ENCODE measurements at places on chromosomes 5 and 9. TPM values are rescaled to one million over a fixed set of nuclear protein-coding genes. Genes with fewer than 3 reads are reported as not detected.

CEP72 gene
- 10.7 TPM for polyA plus RNA-seq

FOXD4L5 gene
- polyA plus RNA-seq, result 0.14 TPM

STXBP1 gene
- 32.2 TPM for polyA plus RNA-seq

ZFP2 gene
- 8.9 TPM for polyA plus RNA-seq

CTXN3 gene
- polyA plus RNA-seq, result not detected

- no peak for DNase-seq
Observed at GRCh38 chr9:124498499-124499146, 8.6 kb downstream of the NR5A1 start.

DNA sequence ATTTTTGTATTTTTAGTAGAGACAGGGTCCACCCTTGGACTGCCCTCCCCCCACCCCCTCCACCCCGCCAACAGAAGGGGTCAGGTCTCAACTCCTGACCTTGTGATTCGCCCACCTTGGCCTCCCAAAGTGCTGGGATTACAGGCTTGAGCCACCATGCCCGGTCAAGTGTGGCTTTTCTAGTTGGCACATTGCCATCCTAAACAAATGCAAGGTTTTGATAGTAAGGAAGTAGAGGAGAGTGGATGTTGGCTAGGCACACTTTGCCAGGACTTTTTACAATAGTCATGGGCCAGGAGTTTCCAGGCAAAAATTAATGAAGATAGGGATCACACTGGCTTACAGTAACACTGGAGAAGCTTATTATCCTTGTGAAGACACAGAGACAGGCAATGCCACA is 62.4 kb downstream of the GALNT12 start:
- no peak for DNase-seq

DNA sequence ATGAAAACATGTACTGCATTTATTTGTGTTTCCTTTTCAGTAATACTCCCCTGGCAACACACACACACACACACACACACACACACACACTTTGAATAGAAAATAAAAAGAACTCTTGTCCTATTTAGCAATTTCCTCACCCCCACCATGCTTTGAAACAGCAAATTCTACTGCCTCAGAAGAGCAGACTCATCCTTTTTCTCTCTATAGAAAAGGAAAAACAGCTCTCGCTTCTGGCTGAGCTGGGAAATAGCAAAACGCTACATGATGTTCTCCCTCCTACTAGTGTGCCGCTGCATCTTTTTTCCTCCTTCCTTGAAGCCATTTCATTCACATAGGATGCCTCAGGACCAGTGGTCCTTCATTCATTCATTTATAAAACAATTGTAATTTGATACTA is 453.6 kb downstream of the CSNK1G3 start:
- no peak for DNase-seq

DNA sequence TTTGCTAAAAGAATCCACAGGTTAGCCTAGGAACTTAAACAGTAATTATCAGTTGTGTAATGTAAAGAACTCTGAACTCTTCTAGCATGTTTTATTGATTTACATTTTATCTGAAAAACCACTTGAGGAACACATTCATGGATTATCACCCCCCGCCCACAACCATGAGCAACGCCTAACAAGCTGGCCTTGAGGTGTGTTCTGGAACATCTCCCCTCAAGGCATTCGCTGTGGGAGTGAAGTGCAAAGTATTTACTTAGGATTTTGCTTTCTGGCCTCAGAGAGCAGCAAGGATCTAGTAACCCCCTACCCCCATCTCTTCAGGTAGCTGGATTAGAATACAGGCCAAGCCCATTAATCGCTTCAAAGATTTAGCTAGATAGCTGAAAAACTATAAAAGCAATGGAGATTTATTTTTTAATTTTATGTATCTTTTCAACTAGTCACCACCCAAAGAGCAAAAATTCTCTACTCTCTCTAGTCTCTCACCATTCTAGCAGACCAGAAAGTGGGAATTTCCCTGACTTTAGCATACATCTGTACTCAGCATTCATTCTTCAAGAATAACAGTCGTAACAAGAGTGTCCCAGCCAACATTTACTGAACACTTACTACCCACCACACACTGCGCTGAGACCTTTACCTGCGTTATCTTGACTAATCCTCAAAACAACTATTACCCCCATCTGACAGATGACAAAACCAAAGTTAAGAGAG is 37.2 kb downstream of the DDX31 start:
- DNase-seq, result no peak

GRCh38 chr5:168874713-168875380 is 295.7 kb upstream of the PANK3 start:
- DNase-seq, result no peak

GRCh38 chr9:78533500-78533899 is 236.6 kb downstream of the PSAT1 start:
- no peak for DNase-seq

DNA sequence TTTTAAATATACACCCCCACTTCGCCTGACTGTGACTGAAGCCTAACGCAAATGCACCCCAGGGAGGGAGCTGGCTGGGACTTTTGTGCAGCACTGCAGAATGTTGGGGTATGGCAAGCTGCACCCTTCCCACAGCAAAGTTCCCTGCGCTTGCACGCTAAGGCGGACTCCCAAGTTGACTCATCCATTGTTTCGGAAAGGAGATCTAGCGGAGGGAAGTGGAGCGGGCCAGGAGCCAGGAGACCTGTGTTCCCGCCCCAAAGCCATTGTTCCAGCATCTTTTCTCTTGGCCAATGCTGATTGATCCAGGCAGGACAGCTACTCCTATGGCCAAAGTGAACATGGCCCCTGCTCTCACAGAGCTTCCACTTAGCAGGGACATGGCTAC is 202.9 kb downstream of the AOPEP start:
- DNase-seq, result no peak

DNA sequence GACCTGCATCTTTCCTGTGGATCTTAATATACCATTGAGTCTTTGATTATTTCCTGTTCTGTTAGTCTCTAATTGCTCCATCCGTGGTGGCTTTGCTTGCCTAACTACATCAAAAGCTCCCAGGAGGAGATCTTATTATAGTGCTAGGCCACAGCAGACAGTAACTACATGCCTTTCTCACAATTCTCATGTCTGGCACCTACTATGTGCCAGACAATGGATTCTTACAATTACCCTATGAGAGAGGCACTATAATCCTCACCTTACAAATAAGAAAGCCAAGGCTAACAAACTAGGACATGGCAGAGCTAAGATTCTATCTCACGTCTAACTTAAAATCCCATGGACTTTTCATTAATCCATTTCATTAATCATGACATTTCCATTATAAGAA is 70.3 kb upstream of the TARS1 start:
- DNase-seq, result no peak

GRCh38 chr9:133355881-133356357 is 368 bp downstream of the SURF1 start:
- DNase-seq, result no peak

DNA sequence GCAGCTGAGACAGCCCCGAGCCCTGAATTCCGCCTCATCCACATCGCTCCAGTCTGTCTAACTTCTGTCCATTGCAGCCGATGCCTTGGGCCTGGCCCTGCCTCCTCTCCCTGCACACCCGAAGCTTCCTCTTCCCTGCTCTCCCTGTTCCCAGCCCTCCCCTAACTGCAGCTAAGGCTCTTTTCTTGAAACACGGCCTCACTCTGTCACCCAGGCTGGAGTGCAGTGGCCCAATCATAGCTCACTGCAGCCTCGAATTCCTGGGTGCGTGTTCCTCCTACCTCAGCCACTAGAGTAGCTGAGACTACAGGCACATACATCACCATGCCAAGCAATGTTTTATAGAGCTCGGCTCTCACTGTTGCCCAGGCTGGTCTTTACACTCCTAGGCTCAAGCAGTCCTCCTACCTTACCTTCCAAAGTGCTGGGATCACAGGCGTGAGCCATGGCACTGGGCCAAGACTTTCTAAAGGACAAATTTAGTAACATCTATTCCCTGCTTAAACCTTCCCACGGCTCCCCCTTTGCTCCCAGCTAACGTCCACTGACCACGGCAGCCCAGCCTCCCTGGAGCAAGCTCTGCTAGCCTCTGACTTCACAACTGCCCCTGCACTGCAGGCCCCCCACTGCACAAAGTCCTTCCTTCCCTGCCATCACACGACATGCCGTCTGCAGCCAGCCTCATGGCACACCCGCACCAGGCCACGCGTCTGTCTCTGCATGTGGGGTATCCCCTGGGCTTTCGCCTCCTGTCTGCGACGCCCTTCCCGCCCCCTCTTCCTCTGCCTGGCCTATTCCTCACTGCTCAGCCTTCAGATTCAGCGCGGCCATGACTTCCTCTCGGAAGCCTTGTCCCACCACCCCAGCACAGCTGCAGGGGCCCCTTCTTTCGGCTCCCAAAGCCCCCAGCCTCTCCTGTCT is 28.6 kb downstream of the LAMC3 start:
- DNase-seq, result no peak

GRCh38 chr9:127128341-127129072 is 6.1 kb upstream of the ANGPTL2 start:
- no peak for DNase-seq

DNA sequence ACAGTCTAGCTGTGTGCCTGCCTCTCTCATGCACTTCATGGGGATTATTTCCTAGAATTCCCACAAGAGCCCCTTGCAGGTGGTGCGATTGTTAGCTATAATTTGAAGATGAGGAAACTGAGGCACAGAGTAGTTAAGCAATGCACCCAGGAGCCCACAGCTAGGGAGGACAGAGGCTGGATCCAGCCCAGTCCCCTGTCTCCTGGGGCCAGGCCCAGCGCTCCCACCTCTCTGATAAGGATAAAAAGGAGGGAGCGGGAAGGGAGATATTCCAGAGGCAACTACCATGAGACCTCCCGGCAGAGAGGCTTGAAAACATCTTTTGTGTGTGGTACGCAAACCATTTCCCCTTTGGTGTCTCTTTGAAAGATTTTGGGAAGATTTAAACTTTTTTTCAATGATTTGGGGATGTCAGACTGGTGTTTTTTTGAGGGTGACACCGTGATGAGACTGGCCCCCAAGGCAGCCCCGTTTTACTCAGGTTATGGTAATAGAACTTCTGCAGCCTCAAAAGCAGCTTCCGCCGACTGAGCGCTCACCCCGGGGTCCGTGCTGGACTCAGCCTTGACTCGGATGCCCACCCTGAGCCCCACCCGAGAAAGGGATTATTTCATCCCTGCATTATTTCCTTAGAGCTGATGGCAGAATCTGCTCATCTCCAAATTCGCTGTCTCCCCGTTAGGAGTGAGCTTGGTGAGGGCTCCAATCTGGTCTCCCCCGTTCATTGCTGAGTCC is 144.7 kb upstream of the IER5L start:
- DNase-seq, result no peak

- DNase-seq, result no peak
Observed at GRCh38 chr5:62475072-62475471, 62.5 kb downstream of the IPO11 start.

DNA sequence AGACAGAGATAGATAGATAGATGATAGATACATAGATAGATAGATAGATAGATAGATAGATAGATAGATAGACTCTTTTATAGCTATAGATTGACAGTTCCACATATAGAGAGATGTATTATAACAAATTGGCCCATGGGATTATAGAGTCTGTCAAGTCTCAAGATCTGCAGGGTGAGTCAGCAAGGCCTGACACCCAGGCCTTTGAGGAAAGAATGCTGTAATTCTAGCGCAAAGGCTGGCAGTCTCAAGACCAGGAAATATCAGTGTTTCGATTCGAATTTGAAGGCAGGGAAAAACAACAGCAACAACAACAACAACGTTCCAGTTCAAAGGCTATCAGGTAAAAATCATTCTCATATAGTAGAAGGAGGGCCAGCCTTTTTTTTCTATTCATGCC is 339.2 kb upstream of the CDH9 start:
- DNase-seq, result no peak

DNA sequence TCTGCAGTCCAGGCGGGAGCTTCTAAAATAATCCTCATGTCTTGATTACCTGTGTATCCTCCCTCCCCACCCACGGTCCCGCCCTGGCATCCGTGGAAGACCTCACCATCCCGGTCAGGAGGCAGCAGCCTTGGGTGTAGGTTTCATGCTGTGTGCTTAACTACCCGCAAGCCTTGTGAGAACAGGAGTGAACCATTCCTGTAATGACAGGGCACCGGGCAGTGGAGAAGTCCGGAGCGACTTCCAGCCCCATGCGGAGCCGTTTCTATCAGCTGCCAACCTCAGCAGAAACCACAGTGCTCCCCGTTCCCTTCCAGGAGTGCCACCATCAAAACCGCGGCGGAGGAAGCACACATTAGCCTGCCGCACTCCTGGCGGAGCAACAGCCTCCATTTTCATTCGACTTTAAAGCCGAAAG is 123.5 kb upstream of the LMX1B start:
- no peak for DNase-seq

DNA sequence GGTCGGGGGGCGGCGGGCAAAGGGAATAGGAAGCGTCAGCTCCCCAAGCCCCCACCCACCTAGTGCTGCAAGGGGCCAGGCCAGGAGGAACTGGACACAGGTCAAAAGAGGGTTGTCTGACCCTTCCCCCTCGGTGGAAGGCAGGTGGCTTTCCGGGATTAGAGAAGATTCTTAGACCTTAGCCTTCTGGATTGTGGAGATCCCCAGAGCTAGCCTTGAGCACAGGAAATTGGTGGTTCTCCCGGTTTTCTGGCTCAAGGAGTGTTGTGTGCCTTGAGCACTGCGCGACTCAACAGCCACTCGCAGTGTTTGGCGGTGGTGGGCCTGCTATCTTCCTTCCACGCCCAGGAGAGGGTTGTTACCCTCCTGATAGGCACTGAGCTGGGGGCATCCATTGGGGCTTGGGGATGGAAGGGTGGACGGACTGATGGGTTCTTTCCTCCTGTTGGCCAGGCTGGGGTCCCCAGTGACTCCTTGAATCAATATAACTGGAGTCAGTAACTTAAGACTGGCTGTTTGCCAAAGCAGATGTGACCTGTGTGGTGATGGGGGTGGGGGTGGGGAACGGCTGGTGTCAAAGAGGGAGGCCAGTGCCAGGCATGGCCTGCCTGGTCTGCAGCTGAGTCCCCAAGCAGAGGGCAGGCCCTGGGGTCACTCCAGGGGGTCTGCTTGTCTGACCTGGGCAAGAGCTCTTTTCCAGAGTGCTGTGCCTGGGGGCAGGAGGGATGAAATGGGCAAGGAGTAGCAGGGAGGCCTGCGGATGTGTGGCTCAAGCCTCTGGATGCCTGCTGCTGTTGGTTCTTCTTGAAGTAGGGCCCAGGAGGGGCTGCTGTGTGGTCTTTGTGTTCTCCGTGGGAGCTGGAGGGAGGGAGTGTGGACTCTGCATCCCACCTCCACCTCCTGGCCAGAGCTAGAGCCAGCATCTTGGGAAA is 2.1 kb downstream of the FGF18 start:
- DNase-seq, result no peak

All from right renal pelvis (tissue), 4 donors.